CD14-positive monocyte (primary cell): ENCODE measurements at places on chromosomes 6 and 20.
A peak's percentile ranks its signal among the peaks of the same experiment; 100 is the strongest.

- DNase-seq, result no peak
Observed at GRCh38 chr20:59247731-59248684, 52.4 kb upstream of the EDN3 start.

DNA sequence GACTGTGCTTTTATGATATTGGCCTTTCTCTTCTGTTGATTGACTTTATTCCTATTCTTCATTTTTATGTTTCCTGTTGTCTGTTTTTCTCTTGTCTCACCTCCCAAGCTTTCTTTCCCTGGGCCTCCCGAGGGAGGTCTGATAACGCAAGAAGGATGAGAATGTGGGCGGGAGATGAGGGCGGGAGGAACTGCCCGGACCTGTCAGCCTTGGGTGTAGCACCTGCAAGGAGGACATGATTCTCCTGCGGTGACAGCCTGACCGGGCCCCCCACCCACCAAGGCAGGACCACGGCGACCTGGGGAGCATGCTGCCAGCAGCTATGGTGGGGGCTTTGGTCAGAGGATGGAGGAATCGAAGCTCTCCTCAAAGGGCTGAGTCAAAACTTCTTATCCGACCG, 86.9 kb downstream of the PLEKHG1 start:
- no peak for DNase-seq

GRCh38 chr20:40945754-40946450, 82.7 kb upstream of the TOP1 start:
- peak; percentile 35 for DNase-seq

DNA sequence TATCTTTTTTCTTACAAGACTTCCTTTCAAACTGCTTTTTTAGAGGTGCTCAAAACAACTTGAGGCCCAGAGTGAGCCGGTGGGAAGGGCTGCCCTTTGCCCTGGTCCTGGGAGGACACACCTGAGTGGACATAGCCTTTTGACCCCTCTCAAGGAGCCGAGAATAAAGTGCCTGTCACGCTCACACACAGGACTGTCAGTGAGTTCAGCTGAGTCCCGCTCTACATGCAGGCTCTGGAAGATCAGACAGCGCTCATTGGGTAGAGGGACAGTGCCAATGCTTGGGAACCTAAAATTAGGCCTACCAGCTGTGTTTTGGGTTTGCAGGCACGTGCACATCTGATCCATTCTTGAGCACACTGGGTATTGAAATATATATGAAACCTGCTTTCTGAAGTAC, 387.8 kb downstream of the CD83 start:
- DNase-seq, result no peak

DNA sequence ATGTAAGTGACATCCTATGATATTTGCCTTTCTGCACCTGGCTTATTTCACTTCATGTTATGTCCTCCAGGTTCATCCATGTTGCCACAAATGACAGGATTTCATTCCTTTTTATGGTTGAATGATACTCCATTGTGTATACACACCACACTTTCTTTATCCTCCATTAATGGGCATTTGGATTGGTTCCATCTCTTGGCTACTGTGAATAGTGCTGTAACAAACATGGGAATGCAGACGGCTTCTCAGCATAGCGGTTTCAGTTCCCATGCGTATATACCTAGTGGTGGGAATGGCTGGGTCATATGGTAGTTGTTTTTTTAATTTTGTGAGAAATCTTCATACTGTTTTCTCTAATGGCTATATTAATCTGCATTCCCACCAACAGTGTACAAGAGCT, 14.8 kb downstream of the MTHFD1L start:
- DNase-seq, result no peak

DNA sequence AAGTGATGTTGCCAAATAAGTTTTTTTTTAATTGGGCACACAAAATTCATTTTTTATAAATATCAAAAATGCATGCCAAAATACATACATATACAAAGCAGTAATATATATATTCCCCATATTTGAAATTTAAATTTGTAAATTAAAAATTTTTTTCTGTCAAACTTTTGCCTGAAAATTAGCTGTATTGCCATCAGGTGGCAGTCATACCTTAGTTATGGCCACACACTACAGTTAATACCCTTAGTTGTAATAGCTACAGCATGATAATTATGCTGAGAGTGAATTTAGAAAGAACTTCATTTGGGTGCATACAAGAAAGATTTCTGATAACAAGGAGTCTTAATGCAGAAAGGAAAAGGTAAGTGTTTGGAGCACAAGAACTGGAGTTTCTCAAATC, 46.2 kb upstream of the SDHAF4 start:
- peak; percentile 24 for DNase-seq

DNA sequence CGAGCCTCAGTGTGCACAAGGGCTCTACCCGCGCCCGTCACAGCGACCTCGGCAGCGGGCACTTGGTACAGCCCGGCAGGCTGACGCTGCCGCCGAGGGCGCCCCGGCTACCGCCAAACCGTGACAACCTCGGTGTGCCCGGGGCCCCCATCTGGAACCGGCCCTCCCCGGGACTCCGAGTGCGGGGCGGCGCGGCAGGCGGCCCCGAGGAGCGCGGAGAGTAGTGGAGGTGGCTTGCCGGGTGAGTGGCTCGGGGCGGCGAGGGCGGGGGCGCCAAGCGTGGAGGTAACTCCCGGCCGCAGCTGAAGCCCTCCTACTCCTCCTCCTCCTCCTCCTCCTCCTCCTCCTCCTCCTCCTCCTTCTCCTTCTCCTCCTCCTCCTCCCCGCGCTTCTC, at the start of gene ISM1:
Gene ISM1 (plus strand): TSS at position 371 of the 394 bp plus-strand sequence. CDS start 503 bp downstream, outside the sequence.
- DNase-seq, result no peak
